Stimulated activated CD4-positive, alpha-beta T cell treated with anti-CD3 and anti-CD28 coated beads, Interleukin-4, amount 100 ng/mL, for 4 hours (primary cell): ENCODE measurements at places on chromosomes 7 and 10.

- DNase-seq: no peak
These were observed 417.9 kb downstream of the ANKRD7 start for GRCh38 chr7:118642396-118642795.

GRCh38 chr7:87028636-87029035 lies 30.8 kb downstream of the ELAPOR2 start:
- no peak for DNase-seq

DNA sequence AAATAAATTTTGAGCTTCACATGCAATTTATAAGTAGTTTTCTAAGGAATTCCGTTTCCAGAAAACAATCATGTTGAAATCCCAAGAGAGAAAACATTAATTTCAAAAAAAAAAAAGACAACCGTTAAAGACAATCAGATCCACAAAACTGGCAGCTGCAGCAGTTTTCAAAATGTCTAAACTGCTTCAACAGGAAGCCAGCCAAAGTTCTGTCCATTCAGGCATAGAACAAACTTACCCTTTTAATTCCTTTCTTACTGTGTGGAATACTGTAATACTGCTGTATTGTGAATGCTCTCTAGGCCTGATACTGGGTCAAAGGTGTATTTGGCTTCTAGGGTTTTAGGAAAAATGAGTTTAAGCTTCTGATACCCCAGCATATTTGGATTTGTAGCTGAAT lies 31.6 kb downstream of the HOXA1 start:
- DNase-seq: no peak

DNA sequence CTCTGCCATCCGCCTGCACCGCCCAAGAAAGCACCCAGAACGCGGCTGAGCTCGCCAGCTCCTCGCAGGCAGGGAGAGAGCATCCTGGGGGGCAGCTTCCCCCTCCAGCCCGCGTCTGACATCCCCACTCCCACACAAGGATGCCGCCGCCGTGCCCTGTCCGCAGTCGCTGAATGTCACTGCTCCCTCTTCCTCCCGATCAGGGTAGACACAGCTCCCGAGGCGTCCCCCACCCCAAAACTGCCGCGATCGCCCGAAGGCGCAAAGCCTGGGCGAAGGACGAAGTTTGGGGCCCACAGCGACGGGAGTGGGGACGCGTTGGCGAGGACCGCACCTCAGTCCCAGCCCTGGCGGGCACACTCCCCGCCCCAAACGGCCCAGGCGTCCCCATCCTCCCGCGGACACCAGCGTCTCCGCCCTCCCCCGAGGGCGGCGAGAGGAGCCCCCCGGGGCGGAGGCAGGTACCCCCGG lies 1.5 kb upstream of the KAT6B start:
- peak; percentile 40 for DNase-seq

DNA sequence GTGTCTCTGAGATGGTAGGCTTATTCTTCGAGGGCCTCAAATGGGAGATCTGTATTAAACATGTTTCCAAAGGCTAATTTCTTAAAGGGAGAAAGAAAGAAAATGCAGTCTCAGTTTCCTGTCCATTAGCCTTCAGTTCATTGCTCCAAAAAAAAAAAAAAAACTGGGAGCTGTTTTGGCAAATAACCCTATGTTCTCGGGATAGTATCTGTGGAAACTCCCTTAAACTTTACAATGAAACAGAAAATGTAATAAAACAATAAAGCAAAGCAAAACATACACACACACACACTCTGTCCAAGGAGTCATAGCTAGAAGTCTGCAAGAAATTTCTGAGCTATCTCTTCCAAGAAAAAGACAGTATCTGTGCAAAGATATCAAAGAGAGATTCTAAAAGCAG lies 172.5 kb upstream of the CELF2 start:
- no peak for DNase-seq

- DNase-seq: no peak
These were observed 17.4 kb upstream of the PRKAG2 start for GRCh38 chr7:151894111-151895007.

DNA sequence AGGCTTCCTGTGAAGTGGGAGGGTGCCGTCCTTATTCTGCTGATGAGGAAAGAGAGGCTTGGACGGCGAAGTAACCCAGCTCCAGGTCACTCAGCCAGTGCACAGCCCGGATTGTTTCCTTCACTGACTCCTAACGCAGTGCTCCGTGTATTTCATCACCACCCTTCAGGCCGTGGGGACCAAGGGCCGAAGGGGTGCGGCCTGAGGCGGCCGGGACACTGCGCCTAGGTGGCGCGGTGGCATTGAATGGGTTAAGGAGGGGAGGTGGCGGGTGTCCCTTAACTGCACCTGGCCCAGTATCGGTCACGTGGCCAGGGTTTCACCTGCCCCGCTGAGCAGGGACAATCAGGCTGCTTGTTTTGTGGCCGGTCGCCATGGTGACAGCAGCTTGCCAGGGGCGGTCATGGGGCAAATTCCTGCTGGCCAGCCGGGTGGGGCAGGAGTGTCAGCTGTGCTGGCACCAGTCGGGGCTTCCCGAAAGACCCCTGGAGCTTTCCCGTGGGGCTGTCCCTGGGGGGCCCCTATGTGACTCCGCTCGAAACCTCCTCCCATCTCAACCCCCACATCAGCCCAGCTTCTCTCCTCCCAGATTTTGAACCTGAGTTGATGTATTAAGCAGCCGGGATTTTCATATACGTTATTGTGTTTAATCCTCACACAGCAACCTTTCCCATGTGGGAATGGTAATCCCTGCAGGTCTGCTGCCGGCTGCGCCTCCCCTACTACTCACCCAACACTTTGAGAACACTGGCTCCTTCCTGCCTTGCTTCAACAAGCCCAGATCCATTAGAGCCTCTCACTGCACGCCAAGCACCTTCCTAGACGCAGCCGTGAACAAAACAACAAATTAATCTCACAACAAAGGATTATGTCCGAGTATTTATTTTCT lies 4.4 kb upstream of the ABHD11 start:
- DNase-seq: no peak
